Fibroblast of villous mesenchyme (primary cell): ENCODE measurements at places on chromosomes 5 and 9. TPM values are rescaled to one million over a fixed set of nuclear protein-coding genes. Genes with fewer than 3 reads are reported as not detected.

CYSRT1 gene
- total RNA-seq = under 0.01 and 0.64 TPM in 2 replicates

ENTPD8 gene
- under 0.01 TPM in 1 of 2 replicates, not detected in the other for total RNA-seq

ZBTB5 gene
- total RNA-seq = 9.7 and 12.5 TPM in 2 replicates

IL9 gene
- not detected in 2 replicates for total RNA-seq

AGXT2 gene
- total RNA-seq = under 0.01 TPM in 1 of 2 replicates, not detected in the other

SLC25A2 gene
- total RNA-seq = under 0.01 and 0.64 TPM in 2 replicates

SLC25A48 gene
- not detected in 2 replicates for total RNA-seq

SPATA31E1 gene
- not detected in 2 replicates for total RNA-seq

ANKRD18A gene
- under 0.01 TPM in 1 of 2 replicates, not detected in the other for total RNA-seq

RNF180 gene
- total RNA-seq = 5.5 and 5.6 TPM in 2 replicates

RAB3C gene
- not detected in 2 replicates for total RNA-seq

CCDC180 gene
- total RNA-seq = 3.0 and 3.9 TPM in 2 replicates
